Stimulated activated CD4-positive, alpha-beta T cell treated with anti-CD3 and anti-CD28 coated beads, Interleukin-12 subunit alpha, Interleukin-12 subunit beta, amount 100 ng/mL, for 24 hours (primary cell): ENCODE measurements at places on chromosomes 11 and 22.

DNA sequence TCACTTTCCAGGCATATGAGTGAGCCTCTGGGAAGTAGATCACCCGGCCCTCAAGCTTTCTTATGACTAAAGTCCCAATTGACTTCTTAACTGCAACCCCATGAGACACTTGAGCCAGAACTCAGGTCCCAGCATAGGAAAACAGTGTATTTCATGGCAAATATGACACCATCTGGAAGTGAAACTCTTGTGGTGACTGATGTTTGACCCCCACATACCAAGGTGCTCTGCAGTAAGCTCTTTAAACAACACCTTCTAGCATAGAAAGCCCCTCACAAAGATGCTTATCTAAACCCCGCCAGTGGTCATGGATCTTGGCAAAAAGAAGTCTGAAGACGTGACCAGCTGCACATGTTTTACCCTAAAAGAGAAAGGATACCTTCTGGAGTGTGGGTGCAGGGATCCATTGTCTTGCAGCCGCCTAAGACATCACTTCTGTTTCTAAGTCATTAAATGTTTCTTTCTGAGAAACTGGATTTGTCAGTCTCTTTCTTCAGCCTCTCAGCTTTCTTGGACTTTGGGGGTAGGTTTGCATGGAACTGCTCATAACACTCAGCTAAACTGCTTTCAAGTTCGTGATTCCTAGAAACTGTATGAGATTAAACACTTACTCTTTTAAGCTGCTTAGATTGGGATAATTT lies 7.4 kb upstream of the PELI3 start:
- no peak for DNase-seq

- no peak for DNase-seq
Observed at GRCh38 chr22:40498420-40499208, 128.2 kb downstream of the SGSM3 start.

GRCh38 chr22:19824926-19825339 lies 29.7 kb downstream of the GNB1L start:
- DNase-seq = no peak

DNA sequence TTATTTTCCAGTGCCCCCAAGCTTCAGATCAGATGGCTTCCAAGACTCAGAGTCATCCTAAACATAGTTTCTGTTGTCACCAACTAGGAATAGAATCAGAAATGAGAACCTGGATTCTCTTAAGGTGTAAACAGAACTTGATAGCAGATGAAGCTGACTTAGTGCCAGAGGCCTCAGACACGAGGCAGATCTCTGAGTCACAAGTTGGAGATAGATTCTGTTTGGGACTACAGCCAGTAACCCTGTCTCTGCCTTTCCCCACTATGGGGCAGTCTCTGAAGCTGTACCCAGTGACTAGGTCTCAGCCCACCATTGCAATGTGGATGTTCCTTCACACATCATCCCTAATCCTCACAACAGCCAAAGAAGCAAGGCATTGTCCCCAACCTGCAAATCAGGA lies 25.4 kb downstream of the NEU3 start:
- DNase-seq = no peak

GRCh38 chr11:111797145-111797581 lies 31.0 kb upstream of the PPP2R1B start:
- DNase-seq = no peak

- no peak for DNase-seq
Observed at GRCh38 chr11:33178443-33179180, 17.3 kb upstream of the CSTF3 start.

DNA sequence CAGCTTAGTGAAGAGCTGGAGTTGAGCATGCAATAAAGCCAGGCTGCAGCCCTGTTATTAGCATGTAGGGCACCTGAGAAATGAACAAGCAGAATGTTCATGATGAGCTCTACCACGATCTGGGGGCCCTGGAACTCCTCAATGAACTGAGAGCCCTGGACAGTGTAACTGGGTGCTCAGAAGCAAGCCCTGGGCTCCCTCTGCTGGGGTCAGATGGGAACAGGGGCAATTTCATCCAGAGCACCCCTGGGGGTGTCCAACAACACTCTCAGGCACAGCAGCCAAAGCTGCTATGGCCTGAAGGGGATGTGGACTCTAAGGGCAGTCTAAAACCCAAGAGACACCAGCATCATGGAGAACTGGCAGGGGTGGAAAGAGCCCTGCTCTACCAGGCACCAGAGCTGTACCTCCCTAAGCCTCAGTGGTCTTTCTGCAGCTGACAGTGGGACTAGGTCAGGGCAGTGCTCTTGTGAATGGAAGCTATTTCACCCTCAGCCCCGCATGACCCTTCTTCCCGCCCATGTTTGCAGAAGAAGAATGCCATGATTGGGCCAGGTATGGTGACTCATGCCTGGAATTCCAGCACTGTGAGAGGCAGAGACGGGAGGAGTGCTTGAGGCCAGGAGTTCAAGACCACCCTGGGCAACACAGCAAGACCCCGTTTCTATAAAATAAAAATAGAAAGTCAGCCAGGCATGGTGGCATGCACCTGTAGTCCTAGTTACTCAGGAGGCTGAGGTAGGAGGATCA lies 28.9 kb downstream of the THOC5 start:
- no peak for DNase-seq

DNA sequence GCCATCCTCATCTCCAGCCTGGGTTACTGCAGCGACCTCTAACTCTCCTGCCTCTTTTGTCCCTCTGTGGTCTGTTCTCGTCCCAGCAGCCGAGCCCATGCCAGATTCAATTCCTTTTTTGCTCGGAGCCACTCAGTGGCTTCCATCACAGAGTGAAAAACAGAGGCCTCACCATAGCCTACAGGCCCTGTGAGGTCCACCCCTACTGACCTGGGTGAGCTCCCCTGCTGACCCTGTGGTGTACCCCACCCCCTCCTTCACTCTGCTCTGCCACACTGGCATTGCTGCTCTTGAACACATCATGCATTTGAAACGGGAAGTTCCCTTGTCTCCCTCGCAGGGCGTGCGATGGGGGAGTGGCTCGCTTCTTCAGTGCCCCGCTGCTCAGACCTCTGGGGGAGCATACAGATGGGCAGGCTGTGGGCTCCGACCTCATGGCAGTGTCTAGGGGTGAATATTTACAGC lies 2.1 kb downstream of the AIP start:
- DNase-seq = no peak

- no peak for DNase-seq
Observed at GRCh38 chr22:39662686-39663052, 92.1 kb downstream of the CACNA1I start.

GRCh38 chr11:8679006-8679405 lies 3.5 kb downstream of the TRIM66 start:
- DNase-seq = no peak
